ENCODE measurements at places on chromosomes 11 and 22.
A peak's percentile ranks its signal among the peaks of the same experiment; 100 is the strongest.

DNA sequence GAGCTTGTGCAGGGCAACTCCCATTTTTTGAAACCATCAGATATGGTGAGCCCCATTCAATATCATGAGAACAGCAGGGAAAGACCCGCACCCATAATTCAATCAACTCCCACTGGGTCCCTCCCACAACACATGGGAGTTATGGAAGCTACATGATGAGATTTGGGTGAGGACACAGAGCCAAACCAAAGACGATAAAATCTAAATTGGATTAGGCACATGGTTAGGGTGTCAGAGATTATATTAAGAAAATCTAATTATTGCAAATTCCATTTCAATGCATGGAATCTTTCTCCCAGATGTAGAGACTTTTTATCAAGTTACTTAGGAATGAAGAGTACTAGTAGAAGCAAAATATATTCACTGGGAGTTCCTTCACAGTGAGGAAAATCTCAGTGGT is 324.9 kb downstream of the JRKL start:
- no peak for DNase-seq

DNA sequence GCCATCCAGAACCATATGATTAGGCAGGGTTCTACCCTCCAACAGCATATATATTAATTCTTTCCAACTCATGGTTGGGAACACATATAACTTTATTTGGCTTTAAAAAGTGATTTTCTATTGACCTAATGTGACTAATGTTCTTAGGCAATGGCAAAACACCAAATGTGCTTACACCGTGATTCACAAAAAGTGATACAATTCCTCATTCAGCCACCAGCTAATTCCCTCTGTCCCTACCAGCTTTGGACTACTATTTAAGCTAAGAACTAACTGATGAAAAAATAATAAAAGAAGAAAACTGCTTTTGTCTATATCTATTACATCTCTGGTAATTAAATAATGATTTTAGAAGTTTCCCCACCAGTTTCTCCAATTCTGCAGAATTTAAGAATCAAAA is 4.7 kb downstream of the CTSC start:
- peak; percentile 25 for DNase-seq

GRCh38 chr11:7341551-7341950 is 89.8 kb downstream of the SYT9 start:
- DNase-seq = no peak

DNA sequence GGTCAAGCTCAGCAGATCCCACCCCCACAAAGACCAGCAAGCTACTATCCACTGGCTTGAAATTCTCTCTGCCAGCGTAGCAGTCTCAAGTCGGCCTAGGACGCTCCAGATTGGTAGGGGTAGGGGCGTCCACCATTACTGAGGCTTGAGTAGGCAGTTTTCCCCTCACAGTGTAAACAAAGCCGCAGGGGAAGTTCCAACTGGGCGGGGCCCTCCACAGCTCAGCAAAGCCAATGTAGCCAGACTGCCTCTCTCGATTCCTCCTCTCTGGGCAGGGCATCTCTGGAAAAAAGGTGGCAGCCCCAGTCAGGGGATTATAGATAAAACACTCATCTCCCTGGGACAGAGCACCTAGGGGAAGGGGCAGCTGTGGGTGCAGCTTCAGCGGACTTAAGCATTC is 1064.9 kb upstream of the TENM4 start:
- no peak for DNase-seq

Measured in skeletal muscle cell (primary cell).